ENCODE measurements at places on chromosomes 1 and 21.

DNA sequence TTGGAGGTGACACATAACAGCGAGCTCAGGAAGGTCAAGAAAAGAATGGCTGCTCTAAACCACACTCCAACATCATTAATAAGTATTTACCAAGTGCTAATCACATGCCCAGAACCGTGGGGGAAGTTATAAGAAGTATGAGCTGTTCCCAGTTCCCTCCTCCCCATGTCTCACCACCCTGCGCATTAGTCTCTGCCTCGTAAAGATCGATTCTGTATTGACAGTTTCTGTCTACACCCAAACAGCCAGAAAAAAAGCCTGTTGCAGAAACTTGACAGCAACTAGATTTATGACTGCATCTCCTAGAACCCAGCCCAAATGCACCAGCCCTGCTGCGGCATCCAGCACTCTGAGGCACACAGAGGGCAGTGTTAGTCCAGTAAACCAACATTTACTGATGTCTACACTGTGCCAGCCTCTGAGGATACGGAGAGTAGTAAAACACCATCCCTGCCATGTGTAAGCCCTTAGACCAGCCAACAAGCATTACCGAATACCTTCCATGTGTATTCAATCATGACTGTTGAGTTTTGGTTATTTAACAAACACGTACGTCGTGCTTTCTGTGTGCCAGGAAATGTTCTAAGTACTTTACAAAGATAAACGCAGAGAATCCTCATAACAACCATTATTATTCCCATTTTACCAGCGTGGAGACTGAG is 63.6 kb upstream of the ZBTB40 start:
- DNase-seq: no peak

GRCh38 chr1:156486421-156487344 is 13.9 kb downstream of the MEF2D start:
- DNase-seq: no peak

GRCh38 chr1:198915327-198916231 is 276.7 kb downstream of the PTPRC start:
- DNase-seq: no peak

DNA sequence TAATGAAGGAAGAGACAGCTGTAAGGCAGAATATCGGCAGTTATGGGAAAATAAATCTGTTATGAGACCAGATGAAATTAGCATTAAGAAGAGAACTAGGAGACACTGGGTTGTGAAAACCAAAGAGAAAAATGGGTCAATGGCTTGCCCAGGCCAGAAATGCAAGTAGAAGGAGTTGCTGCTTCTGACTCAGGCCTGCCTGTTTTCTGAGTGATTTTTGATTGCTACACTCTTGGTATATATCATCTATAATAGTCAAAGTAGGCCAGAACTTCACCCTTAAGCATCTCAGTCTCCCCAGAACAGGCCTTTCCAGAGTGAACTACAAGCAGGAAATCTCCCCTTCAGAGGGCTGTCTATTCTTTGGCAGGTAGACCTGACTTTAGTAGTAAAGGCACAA is 107.0 kb downstream of the NRIP1 start:
- no peak for DNase-seq

DNA sequence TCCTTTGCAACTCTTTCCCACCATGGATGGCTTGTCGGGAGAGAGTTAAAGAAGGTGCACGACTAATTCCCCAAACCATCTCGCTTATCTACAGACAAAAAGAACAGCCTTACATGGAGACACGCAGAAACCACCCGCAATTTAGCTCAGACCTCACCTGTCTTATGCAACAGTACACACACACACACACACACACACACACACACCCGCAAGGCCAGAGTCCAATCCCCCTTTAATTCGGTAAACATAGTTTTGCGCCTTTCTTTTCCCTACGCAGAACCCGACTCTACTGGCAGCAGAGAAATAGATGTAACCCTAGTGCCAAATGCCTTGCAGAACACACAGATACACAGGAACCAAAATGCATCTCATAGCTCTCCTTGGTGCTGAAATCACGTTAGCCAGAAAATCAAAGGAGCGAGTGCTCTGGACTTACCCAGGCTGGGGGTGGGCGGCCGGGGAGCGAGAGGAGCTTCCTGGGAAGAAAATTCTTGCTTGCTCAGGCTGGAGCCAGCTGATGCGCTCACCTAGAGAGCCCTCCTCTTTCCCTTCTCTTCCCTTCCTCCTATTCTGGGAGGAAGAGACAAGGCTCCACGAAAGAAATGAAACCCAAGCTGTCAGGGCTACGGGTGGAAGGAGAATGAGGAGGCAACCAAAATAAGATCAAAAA is 470 bp downstream of the TNR start:
- peak; percentile 31 for DNase-seq

- no peak for DNase-seq
Observed at GRCh38 chr1:66890621-66891020, 34.0 kb downstream of the DNAI4 start.

- no peak for DNase-seq
Observed at GRCh38 chr1:177065430-177065829, 99.1 kb downstream of the ASTN1 start.

DNA sequence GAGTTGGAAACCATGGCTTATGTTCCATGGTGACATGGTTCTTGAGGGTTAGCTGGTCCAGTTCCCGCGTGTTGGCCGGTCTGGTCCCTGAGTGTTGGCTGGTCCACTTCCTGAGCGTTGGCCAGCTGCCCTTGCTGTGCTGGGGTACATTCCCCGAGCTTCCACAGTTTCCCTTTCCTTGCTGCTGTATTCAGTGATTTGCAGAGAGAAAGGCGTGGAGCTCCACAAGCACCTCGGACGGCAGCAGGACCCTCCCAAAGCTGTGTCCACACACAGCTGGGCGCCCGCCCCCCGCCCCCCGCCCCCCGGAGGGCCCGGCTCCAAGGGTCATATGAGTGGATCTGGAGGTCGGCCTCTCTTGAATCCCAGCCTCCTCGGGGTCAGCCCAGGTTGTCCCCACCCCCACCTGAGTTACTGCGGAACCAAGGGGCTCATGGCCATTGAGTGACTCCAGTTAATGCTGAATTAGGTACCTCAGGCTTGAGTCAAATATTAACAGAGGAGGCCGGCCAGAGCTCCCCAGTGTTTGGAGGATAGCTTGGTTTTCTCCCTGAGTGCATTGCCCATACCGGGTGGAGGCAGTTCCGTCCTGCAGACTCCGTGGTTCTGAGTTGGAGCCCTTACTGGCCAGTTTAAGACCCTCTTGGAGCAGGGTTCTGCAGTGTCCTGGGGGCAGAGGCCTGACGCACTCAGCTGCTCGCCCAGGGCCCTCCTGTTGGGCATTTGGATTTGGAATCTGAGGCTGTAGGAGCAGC is 18.4 kb downstream of the COL18A1 start:
- DNase-seq: no peak

DNA sequence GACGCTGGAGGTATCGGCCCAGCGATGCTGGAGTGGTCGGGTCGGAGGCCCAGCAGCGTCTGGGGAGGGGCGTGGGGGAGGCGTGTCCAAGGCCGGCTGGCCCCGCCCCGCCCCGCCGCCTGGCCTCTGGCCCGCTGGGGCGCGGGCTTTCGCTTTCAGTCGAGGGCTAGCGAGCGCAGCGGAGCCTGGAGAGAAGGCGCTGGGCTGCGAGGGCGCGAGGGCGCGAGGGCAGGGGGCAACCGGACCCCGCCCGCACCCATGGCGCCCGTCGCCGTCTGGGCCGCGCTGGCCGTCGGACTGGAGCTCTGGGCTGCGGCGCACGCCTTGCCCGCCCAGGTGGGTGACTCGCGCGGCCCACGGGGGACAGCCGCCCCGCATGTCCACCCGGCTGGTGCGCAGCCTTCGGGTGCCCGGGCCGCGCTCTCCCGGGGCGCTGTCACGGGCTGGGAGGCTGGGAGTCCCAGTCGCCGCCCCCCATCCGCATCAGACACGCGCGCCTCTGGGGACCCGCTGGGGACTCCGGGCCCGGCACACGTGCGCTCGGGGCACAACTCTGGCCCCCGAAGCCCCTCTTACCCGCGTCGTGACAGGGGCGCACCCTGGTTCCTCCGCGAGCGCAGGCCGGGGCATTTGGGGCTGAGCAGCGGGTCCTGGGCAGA is at the start of gene TNFRSF1B:
Gene TNFRSF1B (plus strand): TSS at position 158 of the 659 bp plus-strand sequence. CDS start 101 bp downstream, at position 259.
- peak; percentile 84 for DNase-seq

GRCh38 chr21:44761011-44761729 is 40.5 kb downstream of the UBE2G2 start:
- peak; percentile 14 for DNase-seq

GRCh38 chr1:110176299-110176956 is 26.1 kb downstream of the SLC6A17 start:
- no peak for DNase-seq

DNA sequence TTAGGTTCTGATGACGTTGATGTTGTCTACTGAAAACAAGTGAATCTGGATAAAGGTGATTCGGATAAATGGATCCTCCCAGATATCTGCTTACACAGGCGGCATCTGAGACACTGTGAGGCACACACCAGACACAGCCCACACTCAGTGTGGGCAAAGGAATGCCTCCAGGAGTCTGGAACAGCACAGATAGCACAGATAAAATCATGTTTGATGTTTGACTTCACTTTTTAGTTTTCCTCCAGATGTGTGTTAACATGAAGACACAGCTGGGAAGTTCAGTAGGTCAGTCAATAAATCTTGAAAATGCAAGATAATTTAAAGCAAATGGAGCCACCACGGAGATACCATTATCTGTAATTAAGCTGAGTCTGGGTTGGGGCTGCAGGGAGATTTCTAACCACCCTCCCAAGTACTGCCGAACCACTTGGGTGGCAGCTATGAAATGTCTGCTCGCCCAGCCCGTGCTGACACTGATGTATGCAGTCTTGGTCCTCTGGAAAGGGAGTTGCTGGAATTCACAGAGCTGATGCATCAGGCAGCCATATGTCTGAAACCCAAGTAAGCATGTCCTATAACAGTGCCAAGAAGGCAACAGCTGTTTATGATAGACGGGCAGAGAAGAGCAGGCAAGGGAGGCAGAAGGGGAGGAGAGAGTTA is 11.7 kb downstream of the CAPN9 start:
- no peak for DNase-seq

- DNase-seq: peak; percentile 35
Observed at GRCh38 chr1:60765204-60765603, 317.2 kb upstream of the NFIA start.

- DNase-seq: no peak
Observed at GRCh38 chr1:170741678-170742077, 77.7 kb downstream of the PRRX1 start.

GRCh38 chr1:172486805-172487454 is 43.1 kb upstream of the PIGC start:
- no peak for DNase-seq

DNA sequence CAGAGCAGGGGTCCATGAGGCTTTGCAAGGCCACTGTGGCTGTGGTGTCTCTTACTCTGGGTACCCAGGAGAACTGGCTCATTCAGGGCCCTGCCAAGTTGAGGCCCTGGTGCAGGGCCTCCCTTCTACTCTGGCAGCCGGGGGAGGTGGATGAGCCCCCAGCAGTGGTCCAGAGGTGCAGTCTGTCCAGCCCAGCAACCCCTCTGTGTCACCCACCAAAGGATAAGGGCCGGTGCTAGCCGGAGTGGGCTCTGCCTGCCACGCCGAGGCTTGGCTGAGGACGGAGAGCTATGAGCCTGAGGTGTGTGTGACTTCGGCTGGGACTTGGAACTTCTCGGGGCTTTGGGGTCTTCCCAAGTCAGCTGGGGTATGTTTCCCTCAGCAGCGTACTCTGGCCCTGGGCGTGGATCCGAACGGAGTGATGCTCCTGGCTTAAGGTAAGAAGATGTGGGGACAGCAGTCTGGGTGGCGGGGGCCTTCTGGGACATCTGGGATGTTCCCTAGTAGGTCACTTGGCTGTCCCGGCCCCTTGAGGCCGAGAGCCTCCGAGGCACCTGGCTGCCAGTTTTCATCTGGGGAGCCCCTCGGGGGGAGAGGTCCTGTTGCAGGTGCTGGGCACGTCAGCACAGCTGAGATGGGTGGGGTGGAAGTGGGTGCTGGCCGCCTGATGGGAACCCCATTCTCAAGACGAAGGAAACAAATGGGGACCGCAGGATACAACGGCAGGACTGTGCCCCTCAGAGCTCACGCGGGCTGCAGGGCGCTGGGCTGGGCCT is 25.9 kb downstream of the RUNX3 start:
- peak; percentile 8 for DNase-seq

- no peak for DNase-seq
Observed at GRCh38 chr1:53658489-53659230, 80.3 kb downstream of the GLIS1 start.

- no peak for DNase-seq
Observed at GRCh38 chr1:210362526-210362925, 33.8 kb downstream of the HHAT start.

DNA sequence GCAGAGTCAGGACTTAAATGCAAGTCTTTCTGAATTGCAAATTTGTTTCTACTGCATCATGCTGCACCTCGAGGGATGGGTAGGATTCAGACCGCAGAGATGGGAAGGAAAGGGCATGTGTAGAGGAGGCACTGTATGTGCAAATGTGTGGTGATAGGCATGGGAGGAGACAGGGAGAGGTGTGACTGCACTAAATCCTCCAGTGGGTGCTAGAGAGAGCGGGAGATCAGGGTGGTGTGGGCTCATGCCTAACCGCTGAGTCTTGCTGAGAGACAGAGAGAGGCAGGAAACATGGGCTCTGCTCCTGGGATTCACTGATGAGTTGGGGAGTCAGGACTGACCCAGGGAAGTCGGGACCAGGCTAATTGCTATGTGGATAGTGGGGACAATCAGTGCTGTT is 61.1 kb downstream of the PTPRU start:
- no peak for DNase-seq

DNA sequence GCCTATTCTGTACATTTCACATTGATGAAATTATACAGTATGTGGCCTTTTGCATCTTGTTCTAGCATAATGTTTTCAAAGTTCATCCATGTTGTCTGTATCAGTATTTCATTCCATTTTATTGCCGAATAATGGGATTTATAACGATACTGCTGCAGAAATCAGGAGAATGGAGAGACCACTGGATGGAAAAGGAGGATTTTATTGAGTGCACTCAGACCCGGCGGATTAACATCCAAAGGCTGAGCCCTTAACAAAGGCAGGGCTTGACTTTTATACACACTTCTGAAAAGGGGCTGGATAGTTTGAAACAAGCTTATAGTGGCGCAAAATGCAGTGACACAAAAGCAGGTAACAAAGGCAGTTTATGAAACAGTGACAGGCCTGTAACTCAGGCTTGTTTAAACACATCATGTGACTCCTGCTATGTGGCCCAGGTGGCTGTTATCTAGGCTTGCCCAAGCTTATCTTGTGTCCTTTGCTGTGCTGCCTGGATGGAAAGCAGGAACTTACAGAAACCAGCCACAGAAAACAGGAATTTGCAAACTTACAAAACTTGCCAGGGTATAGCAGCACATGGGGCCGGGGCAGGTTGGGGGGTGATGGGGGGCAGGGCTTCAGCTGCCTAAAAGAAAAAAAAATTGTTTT is 32.8 kb upstream of the KCNJ15 start:
- peak; percentile 36 for DNase-seq

DNA sequence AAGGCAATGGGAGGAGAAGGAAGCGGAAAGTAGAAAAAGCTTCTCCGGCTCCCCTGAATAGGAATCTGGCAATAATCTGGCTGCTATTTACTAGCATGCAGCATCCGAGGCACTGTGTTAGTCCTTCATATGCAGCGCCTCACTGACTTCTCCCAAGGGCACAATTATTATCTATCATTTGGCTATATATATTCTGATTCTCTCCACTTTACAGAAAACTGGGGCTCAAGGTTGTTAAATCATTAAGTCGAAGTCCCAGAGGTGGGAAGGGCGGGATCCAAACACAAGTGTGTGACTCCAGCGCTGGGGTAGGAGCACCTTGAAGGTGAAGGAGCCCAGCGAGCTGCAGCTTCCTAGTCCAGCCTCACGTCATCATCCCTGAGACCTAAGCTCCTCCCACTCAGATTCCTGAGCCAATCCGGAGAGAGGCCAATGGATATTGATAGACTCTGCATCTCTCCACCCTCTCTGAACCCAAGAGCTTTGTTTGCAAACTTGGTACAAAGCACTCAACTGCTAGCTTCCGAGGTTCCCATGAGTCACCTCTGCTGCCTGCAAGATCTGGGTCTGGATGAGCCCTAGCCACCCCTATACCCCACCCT is 16.6 kb upstream of the EYA3 start:
- no peak for DNase-seq
